ENCODE measurements at places on chromosomes 16 and 17. TPM values are rescaled to one million over a fixed set of nuclear protein-coding genes. Genes with fewer than 3 reads are reported as not detected.
A peak's percentile ranks its signal among the peaks of the same experiment; 100 is the strongest.

- no peak for DNase-seq
These were observed 465.0 kb upstream of the MAF start for GRCh38 chr16:80065541-80065940.

DNA sequence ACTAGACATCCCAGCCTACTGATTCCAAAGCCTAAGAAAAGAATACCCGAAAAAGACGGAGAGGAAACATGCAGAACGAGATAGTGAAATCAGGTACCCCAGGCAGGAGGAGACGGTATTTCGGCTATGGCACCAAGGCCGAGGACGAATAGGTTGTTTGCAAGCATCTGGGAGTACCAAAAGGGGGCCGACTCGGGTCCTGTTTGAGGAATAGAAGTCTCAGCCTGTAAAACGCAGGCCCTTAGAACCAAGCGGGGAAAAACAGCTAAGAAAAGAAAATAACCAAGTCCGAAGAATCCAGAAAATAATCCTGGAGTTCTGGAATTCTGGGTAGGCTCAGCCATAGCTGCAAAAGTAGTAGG lies 537 bp downstream of the SLC35B1 start:
- DNase-seq, result peak; percentile 34

DNA sequence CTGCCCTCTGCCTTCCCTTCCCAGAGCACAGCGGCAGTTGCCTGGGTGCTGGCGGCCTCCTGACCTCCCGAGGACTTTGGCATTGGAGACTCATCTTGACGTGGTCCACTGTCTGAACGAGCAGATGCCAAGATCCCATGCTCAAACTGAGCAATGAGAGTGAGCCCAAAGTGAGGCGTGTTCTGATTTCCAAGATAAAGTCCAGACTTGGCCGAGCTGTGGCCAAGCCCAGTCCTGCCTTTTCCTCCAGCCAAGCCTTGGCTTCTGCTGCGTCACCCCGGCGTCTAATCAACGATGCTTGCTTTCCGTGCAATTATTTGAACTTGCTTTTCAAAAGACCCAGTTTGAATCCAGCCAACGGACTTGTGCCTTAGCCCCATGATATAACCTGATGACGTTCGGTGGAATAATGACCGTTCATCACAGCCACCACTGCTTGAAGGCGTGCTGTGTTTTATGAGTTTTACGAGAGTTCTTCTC lies 179.2 kb downstream of the IRF8 start:
- DNase-seq, result peak; percentile 59

- DNase-seq, result no peak
These were observed 2.1 kb downstream of the SKA2 start for GRCh38 chr17:59152925-59153324.

GRCh38 chr16:21283521-21284289 lies 5.6 kb upstream of the CRYM start:
- DNase-seq, result no peak

DNA sequence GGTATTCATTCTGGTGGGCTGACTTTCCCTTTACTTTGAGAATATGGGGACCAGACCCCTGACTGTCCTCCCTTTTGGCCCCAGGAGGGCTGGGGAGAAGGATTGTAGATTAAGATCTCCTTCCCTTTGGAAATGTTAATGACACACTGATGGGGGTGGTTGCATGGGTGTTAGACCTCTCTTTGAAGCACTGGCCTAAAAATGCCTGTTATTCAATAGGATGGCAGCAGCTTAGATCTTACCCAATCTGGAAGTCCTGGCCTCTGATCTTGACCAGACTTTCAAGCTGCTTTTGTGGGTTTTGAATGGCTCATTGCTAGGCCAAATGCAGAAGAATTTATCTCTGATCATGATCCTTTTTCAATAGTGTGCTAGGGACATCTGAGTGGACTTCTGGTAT lies 25.7 kb downstream of the MAP3K3 start:
- DNase-seq, result no peak

DNA sequence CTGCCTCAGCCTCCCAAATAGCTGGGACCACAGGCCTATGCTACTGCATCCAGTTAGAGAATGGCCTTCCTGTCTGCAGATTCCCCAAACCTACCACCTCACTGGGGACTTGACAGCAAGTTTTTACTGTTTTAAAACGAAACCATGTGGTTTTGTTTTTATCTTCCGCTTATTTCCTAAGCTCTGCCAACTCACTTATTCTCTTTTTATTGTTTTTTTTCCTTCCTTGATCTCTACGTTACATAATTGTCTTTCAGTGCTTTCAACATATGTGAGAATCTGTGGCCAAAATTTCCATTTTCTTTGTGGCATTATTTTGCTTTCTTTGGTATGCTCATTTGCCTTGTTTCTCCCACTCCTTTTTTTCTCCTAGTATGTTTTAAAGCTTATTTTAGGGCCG lies 14.6 kb upstream of the SLC38A7 start:
- no peak for DNase-seq

C1QTNF8 gene
- not detected for total RNA-seq

HSD17B2 gene
- 28.0 TPM for total RNA-seq

Data from M059J (cell line).